ENCODE measurements at places on chromosomes 13 and 19.

DNA sequence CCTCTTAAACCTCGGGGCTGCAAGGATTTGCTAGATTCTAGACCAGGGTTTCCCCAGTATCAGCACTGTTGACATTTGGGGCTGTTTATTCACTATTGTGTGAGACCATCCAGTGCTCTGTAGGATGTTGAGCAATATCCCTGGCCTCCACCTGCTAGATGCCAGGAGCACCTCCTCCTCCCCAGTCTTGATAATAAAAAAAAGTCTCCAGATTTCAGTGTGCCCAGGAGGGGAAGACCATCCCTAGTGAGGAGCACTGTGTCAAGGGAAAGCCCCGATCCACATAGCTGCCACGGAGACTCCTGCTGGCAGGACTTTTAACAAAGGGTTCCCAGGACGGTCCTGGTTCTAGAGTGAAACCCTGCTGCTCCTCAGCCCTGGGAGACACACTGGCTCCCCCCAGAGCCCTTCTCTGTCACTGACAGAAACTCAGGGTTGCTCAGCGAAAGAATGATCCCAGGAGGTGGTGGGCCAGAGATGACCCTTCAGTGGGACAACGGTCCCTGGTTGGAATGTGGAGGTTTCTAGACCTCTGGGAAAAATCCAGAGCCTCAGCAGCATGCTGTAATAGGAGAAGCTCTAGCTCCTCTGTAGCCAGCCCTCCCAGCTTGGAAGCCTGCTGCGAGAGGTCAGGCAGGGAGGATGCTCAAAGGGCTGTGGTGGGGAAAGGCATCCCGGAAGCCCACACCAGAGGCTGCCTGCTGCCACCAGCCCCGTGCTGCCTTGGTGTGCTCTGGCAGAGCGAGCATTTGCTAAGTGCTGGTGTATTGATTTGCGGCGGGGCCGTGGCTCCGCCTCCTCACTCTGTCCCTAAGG, 20.3 kb downstream of the LYL1 start:
- DNase-seq, result no peak

- no peak for DNase-seq
Measured at GRCh38 chr19:57841122-57841763, 8.4 kb upstream of the ZNF587 start.

DNA sequence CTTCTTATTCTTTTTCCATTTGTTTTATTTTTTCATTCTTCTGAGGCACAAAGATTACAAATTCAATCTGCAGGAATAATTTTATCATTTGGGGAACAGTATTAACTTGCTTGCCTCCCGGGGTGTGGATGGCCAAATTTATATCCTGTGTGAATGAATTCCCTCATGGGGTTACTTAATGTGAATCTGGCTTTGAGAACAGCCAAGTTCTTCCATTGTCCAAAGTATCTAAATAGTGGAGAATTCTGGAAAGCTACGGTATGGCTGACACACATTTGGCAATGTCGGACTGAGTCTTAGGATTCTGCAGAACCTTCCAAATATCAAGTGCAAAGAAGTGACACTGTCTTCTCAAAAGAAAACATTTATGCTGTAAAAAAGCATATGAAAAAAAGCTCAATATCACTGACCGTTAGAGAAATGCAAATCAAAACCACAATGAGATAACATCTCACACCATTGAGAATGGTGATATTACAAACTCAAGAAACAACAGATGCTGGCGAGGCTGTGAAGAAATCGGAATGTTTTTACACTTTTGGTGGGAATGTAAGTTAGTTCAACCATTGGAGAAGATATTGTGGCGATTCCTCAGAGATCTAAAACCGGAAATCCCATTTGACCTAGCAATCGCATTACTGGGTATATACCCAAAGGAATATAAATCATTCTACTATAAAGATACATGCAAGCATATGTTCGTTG, 620.2 kb downstream of the EFNB2 start:
- DNase-seq, result no peak

DNA sequence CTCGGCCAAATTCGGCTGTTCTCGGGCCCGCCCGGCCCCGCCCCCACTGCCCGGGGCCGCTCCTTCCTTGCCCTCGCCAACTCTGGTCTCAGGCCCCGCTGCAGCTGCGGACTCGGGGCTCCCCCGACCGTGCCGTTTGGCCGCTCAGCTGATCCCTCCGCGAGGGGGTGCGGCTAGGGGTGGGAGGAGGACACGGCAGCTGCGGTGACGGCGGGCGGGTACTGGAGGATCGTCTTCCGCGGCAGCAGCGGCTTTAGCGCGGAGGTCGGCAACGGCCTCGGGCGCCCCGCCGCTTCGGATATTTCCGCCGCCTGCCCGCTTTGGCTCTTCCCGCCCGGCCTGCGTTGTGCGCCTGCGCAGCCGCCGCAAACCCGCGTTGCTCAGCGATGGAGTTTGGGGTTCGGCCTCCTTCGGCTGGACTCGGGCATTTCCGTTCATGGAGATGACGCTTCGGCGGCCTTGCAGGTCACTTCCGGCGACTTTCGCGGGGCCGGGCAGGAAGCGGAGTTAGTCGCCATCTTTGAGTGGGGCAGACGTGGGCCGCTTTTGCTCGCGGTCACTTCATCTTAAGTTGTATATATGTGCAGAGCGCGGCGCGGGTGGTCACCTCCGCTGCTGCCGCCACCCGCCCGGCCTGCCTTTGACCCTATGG, 338 bp upstream of the UBE2M start:
- DNase-seq, result no peak

DNA sequence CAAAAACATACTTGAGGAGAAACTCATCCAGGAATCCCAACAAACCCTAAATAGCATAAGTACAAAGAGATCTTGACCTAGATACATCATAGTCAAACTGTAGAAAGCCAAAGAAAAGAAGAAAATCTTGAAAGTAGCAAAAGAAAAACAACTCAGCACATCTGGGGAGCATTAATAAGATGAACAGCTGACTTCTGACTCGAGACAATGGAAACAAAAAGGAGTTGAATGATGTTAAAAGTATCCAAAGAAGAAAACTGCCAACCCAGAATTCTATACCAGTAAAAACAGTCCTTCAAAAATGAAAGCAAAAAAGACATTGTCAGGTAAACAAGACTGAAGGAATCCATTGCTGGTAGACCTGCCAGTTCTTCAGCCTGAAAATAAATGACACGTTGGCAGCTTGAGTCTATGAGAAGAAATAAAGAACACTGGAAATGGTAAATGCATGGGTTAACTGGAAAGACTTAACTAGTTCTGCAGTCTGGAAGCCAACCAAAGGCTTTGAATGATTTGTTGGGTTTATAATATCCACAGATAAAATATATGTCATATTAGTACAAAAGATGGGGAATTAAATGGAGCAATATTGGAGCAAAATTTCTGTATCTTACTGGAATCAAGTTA, 46.8 kb downstream of the TSSK6 start:
- no peak for DNase-seq

- DNase-seq, result no peak
Measured at GRCh38 chr19:46555628-46556280, 45.4 kb upstream of the CALM3 start.

DNA sequence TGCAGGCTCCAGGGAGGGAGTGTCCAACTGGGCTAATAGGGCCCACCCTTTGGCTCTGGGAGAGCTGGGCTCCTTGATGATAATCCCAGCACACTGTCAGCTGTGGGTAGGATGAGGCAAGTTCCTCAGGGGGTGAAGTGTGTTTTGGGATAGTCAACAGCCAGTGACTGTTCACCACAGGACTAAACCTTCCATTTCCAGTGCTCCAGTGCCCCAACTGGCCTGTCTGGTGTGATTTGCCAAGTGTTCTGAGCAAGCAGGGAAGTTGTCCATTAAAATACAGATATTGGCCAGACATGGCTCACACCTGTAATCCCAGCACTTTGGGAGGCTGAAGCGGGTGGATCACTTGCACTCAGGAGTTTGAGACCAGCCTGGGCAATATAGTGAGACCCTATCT, 150.9 kb downstream of the TM9SF2 start:
- DNase-seq, result no peak

DNA sequence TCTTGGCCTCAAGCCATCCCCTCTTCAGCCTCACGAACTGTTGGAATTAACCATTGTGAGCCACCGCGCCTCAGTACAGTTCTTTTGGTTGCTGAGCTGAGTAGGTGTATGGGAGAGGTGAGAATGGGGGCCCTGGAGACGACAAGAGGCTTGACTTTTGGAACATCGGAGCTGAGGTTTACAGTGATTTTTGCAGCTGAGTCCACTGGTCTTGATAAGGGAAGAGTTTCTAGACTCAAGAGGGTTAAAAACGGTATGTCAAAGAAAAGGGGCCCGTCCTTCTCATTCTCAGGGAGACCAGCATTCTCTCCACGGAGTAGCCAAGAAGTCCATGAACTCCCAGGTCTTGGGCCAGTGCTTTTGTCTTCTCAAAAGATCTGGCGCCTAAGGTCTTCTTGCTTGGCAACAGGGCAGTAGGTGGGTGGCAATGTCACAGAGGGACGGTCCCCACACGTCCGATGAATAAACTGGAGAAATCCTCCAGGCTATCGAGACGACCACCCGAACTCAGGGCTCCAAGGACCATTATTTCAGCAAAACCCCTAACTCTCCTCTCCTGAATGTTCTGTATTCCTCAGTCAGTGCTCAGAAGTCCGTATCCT, 6.4 kb upstream of the QTRT1 start:
- no peak for DNase-seq

All from NCI-H1930 (cell line).